ENCODE measurements at places on chromosomes 4 and X. TPM values are rescaled to one million over a fixed set of nuclear protein-coding genes. Genes with fewer than 3 reads are reported as not detected.

The AKAP4 gene
- total RNA-seq, result not detected

The MSX1 gene
- 18.1 TPM for total RNA-seq

The TXK gene
- total RNA-seq, result not detected

The UGT2B10 gene
- not detected for total RNA-seq
